ENCODE measurements at places on chromosomes 5 and 9. TPM values are rescaled to one million over a fixed set of nuclear protein-coding genes. Genes with fewer than 3 reads are reported as not detected.

GRCh38 chr5:94433397-94434163 lies 184.8 kb downstream of the KIAA0825 start:
- no peak for DNase-seq

DNA sequence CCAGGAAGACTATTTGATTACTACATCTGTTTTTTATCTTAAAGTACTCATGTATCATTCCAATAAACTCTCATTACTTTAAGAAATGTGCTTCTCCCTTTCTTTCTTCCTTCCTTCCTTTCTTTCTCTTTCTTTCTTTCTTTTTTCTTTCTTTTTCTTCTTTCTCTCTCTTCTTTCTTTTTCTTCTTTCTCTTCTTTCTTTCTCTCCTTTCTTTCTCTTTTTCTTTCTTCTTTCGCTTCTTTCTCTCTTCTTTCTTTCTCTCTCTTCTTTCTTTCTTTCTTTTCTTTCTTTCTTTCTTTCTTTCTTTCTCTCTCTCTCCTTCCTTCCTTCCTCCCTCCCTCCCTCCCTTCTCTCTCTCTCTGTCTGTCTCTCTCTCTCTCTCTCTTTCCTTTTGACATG lies 298.6 kb upstream of the ANKH start:
- DNase-seq: no peak

DNA sequence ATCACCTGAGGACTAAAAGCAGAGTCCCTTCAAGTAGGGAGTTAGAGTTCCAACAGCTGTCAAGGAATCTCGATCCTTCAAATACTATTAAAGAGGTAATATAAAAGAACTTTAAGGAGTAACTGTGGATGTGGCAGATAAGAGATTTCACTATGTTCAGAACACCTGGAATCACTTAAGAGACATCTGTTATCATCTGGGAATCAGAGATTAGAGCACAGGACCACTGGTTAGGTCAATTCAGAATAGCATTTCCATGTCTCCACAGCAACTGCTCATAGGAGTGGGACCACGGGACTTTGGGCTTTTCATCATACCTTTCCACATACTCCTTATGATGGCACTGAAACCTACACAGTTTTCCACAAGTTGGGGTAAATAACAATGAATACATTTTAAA lies 216.6 kb downstream of the DENND1A start:
- no peak for DNase-seq

DNA sequence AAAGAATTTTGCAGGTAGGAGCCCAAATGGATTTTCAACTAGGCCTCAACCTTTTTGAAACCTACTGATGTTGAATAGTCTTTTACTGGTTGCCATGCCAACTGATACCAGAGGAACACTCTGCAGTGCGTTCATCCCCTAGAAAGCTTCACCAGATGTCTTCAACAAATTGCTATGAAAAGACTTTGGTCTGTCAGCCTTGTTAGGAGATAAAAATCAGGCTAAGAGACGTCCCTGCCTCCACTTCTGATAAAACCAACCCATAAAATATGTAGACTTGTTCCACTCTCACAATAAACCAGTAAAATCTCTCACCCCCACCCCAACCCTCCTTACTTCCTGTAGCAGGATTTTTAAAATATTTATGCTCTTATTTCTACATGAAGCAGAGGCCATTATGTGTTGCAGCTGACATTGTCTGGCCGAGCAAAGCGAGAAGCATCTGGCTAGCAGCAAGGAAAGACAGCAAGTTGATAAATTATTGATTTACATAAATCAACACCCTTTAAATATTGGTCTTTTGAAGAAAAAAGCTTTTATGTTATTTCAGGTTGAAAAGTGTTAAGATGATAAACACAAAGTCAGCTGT lies 428.7 kb downstream of the ISL1 start:
- DNase-seq: no peak

DNA sequence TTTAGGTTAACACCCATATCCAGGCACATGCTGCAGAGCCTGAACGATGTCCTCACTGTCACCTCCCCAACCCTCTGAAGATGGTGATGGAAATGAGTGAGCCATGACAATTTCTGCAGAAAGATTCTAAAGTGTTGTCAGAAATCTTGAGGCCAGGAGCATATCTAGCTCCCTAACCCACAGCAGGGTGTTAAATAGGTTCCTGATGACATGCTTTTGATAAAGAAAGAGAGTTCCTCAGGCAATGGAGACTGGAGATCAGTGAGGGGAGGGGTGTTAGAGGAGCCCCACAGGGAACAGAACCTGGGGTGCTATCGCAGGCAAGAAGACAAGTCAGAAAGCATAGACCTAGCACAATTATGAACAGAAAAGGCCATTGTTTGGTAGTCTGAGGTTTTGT lies 95.7 kb downstream of the ENC1 start:
- no peak for DNase-seq

DNA sequence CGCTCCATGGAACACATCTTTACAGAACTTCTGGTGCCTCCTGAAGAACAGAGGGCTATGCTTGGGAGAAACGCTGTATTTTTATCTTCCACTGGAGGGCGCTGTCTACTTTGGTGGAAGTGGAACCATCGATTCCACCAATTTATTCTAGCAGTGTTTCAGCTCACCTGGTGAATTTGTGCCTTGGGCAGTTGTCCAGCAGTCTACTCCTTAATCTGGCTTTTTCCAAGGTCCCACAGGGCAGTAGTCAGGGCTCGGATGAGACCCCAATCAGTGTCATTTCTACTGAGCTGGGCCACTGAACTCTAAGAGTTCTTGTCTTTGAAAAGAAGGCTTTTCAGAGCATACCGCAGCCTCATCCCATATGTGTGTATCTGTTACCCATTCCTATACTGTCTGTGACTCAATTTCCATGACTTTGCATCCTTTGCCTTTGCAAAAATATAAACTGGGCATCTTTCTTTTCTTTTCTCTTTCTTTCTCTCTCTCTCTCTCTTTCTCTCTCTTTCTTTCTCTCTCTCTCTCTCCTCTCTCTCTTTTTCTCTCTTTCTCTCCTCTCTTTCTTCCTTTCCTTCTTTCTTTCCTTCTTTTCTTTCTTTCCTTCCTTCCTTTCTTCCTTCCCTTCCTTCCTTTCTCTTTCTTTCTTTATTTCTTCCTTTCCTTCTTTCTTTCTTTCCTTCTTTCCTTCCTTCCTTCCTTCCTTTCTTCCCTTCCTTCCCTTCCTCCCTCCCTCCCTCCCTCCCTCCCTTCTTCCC lies 138.4 kb upstream of the ZNF618 start:
- no peak for DNase-seq

DNA sequence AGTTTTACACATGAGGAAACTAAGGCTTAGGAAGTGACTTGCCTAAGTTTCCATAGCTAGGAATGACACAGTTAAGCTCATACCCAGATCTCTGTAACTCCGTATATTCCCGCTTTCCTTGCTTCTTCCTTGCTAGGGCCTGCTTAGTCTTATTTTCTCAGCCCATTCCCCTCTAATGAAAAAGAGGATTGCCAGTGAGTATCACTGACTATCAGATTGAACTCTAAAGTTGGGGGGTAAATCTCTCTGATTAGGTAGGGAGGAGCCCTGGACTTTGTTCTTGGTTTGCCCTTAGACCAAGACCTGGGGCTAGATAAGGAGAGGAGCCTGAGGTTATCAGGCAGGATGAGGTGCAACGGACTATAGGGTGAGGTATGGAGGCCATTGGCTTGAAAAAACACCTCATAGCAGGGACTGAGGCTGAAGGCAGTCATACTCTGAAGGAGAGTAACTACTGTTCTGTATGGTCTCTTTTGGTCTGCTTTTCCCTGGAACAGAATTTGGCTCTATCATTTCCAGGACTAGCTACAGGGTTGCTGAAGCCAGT lies 2.5 kb downstream of the TRIM32 start:
- DNase-seq: no peak

DNA sequence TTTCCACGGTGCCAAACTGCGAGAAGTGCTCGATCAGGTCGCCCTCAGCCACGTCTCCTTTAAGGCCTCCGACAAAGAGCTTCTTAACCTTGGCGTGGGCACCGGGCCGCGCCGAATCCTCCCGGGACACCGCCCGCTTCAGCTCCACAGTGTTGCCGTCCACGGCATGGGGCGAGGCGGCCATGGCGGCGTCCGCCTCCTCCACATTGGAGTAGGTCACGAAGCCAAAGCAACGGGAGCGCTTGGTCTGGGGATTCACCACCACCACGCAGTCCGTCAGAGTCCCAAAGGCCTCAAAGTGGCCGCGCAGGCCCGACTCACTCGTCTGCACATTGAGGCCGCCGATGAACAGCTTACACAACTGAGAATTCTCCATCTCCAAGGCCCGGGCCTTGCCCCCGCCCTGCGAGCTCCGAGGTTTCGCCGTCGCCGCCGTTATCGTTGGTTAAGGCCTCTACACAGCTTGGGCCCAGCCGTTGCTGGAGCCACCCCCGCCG lies 424 bp downstream of the HNRNPA0 start:
- peak; percentile 90 for DNase-seq

DNA sequence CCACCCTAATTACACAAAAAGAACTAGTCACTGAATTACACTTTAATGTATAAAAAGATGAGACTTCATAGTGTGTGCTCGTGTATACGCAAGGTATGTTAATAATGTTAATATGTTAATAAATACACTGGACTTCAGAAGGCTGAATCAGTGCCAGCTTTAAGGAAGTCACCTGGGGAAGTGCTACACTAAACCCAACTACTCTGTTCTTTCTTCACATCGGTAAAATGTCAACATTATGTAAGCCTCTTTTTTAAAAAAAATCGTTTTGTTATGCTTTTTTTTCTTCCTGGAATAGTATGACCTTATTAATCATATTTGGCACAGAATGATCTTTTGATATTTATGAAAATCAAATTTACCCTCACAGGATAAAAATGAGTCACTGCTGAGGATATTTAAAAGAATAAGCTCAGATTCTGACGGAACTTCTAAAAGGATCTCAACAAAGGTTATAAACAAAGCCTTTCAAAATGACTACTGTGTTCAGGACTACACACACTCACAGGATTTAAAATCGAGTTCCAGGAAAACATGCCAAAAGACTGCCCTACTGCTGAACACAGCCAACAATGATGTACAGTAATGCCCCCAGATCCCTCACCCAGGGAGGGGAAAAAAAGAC lies 75.9 kb downstream of the AUH start:
- DNase-seq: no peak

- no peak for DNase-seq
Observed at GRCh38 chr9:5557606-5558587, 47.6 kb downstream of the PDCD1LG2 start.

- no peak for DNase-seq
Observed at GRCh38 chr5:111535879-111536549, 23.7 kb upstream of the STARD4 start.

GRCh38 chr9:132141344-132141947 lies 20.4 kb upstream of the NTNG2 start:
- DNase-seq: no peak

DNA sequence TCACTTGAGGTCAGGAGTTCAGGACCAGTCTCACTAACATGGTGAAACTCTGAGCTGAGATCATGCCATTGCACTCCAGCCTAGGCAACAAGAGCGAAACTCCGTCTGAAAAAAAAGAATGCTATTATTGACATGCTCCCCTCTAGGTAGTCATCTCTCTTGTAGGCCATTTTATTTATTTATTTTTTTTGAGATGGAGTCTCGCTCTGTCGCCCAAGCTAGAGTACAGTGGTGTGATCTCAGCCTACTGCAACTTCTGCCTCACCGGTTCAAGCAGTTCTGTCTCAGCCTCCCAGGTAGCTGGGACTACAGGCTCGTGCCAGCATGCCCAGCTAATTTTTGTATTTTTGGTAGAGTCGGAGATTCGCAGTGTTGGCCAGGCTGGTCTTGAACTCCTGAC lies 20.6 kb upstream of the NIM1K start:
- DNase-seq: no peak

- DNase-seq: no peak
Observed at GRCh38 chr5:136200130-136200529, 7.2 kb upstream of the SMIM32 start.

DNA sequence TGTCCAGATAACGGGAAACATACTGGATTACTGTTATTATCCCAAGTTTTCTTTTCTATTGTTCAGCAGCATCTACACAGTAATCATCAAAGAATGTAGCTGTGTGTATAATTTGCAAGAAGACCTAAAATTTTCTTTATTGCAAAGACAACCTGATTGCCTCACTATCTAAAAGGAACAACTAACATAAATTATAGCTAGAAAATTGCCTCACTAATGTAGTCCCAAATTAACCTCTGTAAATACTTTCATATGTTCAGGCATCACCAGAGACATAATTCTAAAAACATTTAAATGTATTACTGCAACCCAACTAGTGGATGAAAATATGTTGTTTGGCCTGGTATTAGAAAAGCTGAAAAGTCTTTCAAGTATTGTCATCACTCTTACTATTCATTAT lies 275.4 kb downstream of the CDH12 start:
- no peak for DNase-seq

GRCh38 chr9:120904061-120904977 lies 22.3 kb downstream of the TRAF1 start:
- no peak for DNase-seq

The OR1N1 gene
- total RNA-seq: not detected

The ARHGEF37 gene
- 5.8 TPM for total RNA-seq

The ERGIC1 gene
- 141 TPM for total RNA-seq

The UGT3A2 gene
- total RNA-seq: not detected

The C9 gene
- total RNA-seq: not detected

The LCN10 gene
- not detected for total RNA-seq
